Fibroblast of the aortic adventitia (primary cell): ENCODE measurements at places on chromosomes 16 and 17. TPM values are rescaled to one million over a fixed set of nuclear protein-coding genes. Genes with fewer than 3 reads are reported as not detected.

RAB37 gene
- 0.09 TPM in 1 of 2 replicates, not detected in the other for total RNA-seq

SYNGR3 gene
- total RNA-seq = 0.98 and 1.4 TPM in 2 replicates

SOCS1 gene
- total RNA-seq = 3.3 and 5.6 TPM in 2 replicates

MMP28 gene
- total RNA-seq = 0.09 TPM in 1 of 2 replicates, not detected in the other

NHLRC4 gene
- 2.0 and 2.5 TPM in 2 replicates for total RNA-seq

TOX3 gene
- total RNA-seq = not detected in 2 replicates

NPB gene
- total RNA-seq = 1.3 and 1.4 TPM in 2 replicates

C16orf89 gene
- 1.6 and 4.6 TPM in 2 replicates for total RNA-seq

DHRS7C gene
- total RNA-seq = not detected in 2 replicates

PLLP gene
- under 0.01 TPM in 1 of 2 replicates, not detected in the other for total RNA-seq

BCL6B gene
- total RNA-seq = 0.41 and 0.45 TPM in 2 replicates

TRPV2 gene
- total RNA-seq = 5.3 and 45.3 TPM in 2 replicates

SMTNL2 gene
- total RNA-seq = 0.16 TPM in 1 of 2 replicates, not detected in the other

ZNF747 gene
- total RNA-seq = 14.0 and 16.0 TPM in 2 replicates

RNU2-1 gene
- total RNA-seq = not detected in 2 replicates

PRR15L gene
- total RNA-seq = not detected in 2 replicates

SOST gene
- 0.09 TPM in 1 of 2 replicates, not detected in the other for total RNA-seq

RAI1 gene
- 7.5 and 9.1 TPM in 2 replicates for total RNA-seq

TM4SF5 gene
- not detected in 2 replicates for total RNA-seq

CX3CL1 gene
- total RNA-seq = 0.18 and 0.33 TPM in 2 replicates

WNT9B gene
- total RNA-seq = 0.09 TPM in 1 of 2 replicates, not detected in the other

ALDH3A1 gene
- 0.54 TPM in 1 of 2 replicates, not detected in the other for total RNA-seq

HSD17B2 gene
- total RNA-seq = 0.09 TPM in 1 of 2 replicates, not detected in the other

SMIM22 gene
- not detected in 2 replicates for total RNA-seq

GAST gene
- total RNA-seq = not detected in 2 replicates

ESRP2 gene
- 0.18 TPM in 1 of 2 replicates, not detected in the other for total RNA-seq

IRF8 gene
- total RNA-seq = not detected in 2 replicates

RBFOX1 gene
- total RNA-seq = 0.08 TPM in 1 of 2 replicates, not detected in the other

TBC1D3L gene
- total RNA-seq = 2.2 and 4.2 TPM in 2 replicates

PYY gene
- not detected in 2 replicates for total RNA-seq

KRTAP17-1 gene
- not detected in 2 replicates for total RNA-seq

ATP2A3 gene
- total RNA-seq = 2.0 and 2.3 TPM in 2 replicates

TMEM238L gene
- not detected in 2 replicates for total RNA-seq

SEPTIN12 gene
- not detected in 2 replicates for total RNA-seq

PHKB gene
- total RNA-seq = 27.6 and 79.3 TPM in 2 replicates

CMC2 gene
- 21.5 and 56.9 TPM in 2 replicates for total RNA-seq

KRT25 gene
- not detected in 2 replicates for total RNA-seq

PAQR4 gene
- 0.16 and 13.8 TPM in 2 replicates for total RNA-seq

CNTNAP1 gene
- 32.0 and 41.5 TPM in 2 replicates for total RNA-seq

SLC16A6 gene
- 0.09 TPM in 1 of 2 replicates, not detected in the other for total RNA-seq

CDYL2 gene
- total RNA-seq = 3.4 and 5.2 TPM in 2 replicates

DNAI2 gene
- total RNA-seq = not detected in 2 replicates

TSPOAP1 gene
- total RNA-seq = 0.18 and 1.1 TPM in 2 replicates

TMC5 gene
- under 0.01 TPM in 1 of 2 replicates, not detected in the other for total RNA-seq

KRTAP1-5 gene
- 1.4 TPM in 1 of 2 replicates, not detected in the other for total RNA-seq

CHD9NB gene
- total RNA-seq = 1.6 and 2.3 TPM in 2 replicates
